ENCODE measurements at places on chromosomes 5 and 9.

DNA sequence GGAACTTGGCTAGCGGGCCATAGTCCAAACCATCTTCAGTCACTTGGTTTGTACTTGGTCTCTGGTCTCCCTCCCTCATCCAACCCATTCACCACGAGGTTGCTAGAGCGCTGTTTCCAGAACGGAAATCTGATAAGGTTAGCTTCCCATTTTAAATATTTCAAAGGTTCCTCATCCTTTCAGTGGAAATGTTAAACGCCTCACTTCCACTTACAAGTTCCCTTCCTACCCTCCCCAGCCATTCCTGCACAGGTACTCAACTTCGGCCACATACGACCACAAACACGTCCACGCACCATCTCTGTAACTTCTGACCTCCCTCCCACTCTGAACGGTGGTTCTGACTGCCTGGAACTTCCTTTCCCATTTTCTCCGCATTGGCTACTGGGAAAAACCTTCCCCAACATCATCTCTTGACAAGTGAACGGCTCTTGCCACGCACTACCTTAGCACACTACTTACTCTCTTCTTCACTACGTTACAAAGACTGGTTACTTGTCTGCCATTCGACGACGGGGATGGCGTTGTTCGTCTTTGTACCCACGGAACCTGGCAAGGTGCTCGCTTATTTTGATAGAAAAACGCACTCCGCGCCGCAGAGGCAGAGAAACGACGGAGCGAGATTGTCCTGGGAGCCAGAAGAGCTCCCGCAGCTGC is 629 bp downstream of the CCNH start:
- peak; percentile 59 for DNase-seq

- DNase-seq, result no peak
These were observed 38.8 kb downstream of the FABP6 start for GRCh38 chr5:160268121-160268520.

DNA sequence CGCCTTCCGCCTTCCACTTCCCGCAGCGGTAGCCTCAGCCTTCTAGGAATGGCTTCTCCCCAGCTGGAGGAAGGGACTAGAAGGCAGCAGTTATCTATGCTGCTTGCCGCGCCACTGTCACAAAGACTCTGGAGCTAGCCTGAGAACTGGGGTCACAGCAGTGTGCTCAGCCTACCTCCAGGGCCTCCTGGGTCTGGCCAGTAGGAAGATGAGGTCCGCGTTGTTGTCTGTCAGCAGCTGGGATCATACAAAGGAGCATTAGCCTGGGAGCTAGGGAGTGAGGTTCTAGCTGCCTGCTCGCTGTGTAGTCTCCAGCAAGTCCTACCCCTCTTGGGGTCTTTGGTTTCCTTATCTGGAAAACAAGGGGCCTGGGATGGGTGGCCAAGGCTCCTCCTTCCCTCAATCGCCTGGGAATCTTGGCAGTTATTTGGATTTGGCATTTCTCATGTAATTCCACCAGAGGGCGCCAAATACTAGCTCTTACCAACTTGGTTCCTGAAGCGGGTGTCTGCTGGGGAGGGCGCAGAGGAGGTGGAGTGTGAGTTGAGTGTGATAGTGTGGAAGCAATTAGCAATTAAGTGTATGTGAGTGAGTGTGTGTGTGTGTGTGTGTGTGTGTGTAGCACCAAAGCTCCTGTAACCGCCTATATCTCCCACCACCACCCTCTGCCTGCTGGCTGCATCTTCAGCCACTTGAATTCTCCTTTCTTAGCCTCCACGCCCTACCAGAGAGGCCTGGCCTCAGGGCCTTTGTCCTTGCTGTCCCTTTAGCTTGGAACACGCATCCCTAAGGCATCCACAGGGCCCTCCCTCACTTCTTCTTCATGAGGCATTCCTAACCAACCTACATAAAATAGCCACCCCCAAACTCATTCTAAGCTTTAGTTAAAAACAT is 97.1 kb downstream of the ENTREP1 start:
- peak; percentile 39 for DNase-seq

DNA sequence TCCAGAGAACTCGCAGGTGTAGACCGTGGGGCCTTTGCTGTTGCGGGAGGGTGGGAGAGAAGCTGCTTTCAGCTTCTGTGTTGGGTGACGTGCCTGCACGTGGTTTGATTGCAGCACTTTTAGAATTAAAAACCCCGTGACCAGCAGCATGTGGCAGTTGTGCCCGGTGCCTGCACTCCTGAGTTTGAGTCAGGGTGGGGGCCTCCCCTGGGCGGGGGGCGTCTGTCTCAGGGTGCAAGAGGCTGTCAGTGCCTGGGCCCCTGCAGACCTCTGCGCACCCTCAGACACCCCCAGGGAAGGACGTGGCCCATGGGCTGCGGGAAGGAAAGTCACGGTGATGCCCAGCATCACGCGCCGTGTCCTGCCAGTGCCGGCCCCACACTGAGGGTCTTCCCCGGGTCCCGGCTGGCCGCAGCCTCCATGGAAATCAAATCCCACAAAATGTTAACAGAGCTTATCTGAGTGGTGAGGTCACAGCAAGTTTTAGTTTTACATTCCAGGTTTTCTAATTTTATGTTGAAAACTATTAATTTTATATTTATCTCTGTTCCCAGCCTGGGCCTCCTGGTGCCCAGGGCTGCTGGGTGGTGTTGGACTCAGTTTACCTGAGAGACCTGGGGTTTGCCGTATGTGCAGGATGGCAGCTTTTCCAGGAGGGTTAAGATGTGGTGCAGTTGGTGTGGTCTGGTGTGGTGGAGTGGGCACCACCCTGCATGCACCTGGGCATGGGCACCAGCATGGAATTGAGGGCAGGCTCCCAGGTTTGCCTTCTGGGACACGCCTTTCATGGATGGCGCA is 33.3 kb downstream of the AHRR start:
- DNase-seq, result no peak

DNA sequence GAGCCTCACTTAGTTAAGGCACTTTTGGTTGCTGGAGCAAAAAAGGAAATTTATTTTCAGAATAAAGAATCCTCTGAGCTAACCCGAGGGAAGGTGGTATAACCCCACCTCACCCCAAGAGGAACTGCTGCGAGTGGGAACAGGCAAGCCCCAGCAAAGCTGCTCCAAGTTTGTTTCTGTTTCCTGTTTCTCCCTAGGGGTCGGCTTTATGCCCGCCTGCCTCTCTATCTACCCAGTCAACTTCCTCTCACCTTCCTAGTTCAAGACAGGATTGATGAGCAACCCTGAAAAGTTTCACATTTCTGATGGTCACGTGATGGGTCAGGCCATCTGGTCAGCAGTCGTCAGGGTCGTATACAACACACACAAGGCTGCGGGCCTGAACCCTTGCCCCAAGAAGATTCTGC is 31.1 kb downstream of the TRIO start:
- no peak for DNase-seq

DNA sequence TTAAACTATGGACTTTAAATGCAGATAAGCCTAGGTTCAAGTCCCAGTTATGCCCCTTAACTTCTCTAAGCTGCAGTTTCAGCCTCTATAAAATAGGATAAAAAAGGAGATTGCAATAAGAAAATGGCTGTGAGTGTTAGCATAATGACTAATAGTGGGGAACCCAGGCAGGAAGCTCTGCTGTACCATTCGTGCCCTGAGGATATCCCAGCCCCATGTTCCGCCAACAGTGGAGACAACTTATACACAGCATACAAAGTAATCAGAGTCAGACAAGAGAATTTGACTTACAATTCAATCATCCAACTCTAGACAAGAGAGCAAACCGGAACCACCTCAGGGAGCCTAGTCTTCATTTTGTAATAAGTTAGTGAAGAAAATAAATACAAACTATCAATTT is 141.5 kb upstream of the FSTL4 start:
- DNase-seq, result no peak

DNA sequence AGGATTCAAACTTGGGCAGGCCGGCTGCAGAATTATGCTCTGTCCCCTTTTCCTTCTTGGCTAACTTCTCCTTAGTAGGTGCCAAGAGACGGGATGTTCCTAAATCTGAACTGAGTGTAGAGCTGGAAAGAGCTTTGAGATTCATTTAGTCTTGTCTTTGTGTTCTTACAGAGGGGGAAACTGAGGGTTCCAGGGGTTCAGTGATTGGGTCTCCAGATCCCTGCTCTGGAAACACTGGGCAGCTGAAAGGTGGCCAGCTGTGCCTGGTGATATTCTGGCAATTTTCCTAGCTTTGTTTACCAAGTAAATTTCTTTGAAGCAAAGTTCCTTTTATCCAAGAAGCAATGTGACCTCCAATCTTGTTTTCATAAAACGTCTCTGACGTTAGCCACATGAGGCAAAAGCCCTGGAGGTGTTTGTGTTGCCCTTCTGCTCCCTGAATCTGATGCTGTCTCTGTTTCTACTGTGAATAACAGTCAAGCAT is 288.7 kb downstream of the ZSWIM6 start:
- no peak for DNase-seq
